ENCODE measurements at places on chromosomes 7 and 10.
A peak's percentile ranks its signal among the peaks of the same experiment; 100 is the strongest.

GRCh38 chr10:7239312-7239985, 171.4 kb downstream of the SFMBT2 start:
- DNase-seq, result no peak

DNA sequence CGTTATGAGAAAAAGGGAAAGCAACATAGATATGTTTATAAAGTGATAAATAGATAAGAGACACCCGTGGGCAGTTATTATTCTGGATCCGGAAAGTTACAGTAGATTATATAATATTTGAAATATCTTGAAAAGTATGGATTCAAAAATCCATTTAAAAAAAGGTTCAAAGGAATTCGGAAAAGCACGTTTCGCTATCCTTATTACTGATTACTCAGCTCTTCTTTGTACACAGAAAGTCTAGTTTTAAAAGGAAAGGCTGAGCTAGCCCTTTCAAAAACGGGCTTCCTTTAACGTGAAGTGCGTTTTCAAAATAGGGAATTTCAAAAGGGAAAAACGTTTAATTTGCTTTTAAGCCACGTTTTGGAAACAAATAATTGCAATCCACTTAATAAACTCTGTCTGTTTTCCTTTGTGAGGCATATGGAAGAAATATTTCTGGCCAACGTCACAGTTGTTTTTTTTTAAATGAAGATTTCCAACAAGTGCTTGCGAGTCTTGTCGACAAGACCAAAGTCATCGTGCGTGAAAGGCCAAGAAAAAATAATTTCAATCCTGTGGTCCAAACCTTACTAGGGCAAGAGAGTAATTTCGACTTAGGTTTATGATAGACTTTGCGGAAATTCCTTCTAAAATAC, 2.2 kb upstream of the SKIDA1 start:
- DNase-seq, result no peak

- no peak for DNase-seq
Measured at GRCh38 chr7:17497549-17498167, 199.2 kb downstream of the AHR start.

DNA sequence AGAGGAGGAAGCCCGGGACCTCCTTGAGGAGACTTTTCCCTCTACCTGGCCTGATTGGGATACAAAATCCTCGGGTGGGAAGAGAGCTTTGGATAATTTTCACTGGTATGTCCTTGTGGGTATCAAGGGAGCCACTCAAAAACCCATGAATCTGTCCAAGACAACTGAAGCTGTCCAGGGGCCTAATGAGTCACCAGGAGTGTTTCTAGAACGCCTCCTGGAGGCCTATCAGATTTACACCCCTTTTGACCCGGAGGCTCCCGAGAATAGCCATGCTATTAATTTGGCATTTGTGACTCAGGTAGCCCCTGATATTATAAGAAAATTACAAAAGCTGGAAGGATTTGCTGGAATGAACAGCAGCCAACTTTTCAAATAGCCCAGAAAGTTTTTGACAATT, 38.6 kb downstream of the ZNF25 start:
- DNase-seq, result no peak

GRCh38 chr10:8037941-8038894, 16.3 kb upstream of the GATA3 start:
- DNase-seq, result no peak

- no peak for DNase-seq
Measured at GRCh38 chr10:28800144-28800543, 122.8 kb downstream of the BAMBI start.

- no peak for DNase-seq
Measured at GRCh38 chr7:64879086-64879730, 23.9 kb upstream of the ZNF273 start.

DNA sequence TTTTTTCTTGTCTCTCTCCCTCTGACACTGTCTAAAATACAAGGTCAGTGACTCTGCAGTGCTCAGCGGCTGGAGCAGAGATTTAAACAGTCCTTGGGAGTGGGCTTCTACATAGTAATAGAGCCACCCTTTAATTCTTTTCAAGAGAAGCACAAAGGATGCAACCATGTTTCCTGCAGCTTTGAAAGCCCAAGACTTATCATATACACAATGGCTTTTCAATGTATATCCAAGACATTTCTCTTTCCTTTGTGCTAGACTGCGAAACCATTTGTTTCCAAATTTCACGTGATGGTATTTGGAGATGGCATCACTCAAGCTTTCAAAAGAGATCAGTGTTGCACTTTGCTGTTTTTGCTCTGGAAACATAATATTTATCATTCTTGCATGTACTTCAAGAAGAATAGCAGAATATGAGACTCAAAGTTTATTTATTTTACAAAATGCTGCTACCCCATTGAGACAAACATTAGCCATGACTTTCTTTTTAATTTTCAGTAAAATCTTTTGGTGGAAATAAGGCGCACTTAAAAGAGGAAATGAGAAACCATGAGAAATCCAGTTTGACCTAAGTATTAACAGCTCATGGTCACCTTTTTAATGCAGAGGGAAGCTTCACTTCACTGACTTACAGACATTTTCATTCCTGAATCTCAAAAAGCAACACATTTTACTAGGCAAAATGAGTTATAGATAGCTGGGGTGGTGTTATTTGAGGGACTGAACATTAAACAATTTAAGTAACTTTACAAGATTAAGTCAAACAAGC, 76.6 kb downstream of the SEMA3C start:
- no peak for DNase-seq

GRCh38 chr10:63175534-63175933, 42.4 kb downstream of the NRBF2 start:
- no peak for DNase-seq

DNA sequence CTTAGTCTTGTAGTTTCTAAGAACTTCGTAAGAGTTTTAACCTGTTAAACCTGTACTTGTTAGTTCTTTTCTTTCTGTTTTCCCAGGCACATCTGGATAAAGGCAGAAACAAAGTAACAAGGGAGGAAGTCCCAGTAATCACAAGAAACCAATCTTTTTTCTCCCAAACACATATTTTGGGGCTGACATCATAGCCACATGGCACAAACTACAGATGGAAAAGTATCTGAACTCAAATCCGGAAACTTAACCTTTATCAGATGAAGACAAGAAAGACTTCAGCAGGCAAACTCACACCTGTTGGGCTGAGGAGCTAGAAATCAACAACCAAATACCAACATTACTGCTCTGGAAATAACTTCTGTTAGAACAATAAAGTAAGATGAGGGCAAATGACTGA, 67.1 kb downstream of the CUBN start:
- no peak for DNase-seq

DNA sequence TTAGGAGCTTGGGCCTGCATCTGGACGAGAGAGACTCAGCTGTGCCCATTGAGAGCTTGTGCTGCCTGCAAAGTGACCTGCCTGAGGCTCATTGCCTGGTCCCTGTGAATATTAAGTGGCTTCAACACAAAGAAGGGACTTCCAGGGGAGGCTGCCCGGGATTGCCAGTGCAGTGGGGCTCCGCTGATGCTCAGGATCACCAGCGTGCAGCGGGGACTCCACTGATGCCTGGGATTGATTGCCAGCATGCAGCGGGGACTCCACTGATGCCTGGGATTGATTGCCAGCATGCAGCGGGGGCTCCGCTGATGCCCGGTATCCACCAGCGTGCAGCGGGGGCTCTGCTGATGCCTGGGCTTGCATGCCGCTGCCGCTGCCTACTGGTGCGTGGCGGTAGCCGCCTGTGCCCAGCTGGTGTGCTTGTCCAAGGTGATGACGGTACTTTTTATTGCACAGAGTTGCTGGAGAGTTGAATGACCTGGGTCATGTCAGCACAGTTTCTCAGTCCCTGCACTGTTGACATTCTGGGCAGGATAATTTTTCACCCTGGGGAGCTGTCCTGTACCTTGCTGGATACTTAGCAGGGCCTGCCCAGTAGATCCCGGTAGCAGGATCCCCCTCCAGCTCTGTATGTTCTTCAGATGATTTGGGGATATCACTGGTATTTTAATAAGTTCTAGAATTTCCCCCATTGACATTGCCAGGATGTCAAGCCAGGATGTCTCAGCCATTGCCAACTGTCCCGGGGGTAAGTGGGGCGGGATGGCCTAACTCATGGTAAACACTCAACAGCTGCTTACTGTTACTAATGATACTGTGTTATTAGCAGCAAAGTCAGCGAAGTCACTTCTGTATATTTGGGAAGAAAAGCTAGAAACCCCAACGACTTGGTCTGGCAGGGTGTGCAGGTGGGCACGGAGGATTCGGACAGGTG, 13.0 kb downstream of the DOCK1 start:
- no peak for DNase-seq

- DNase-seq, result no peak
Measured at GRCh38 chr7:33258491-33258951, 129.2 kb downstream of the BBS9 start.

GRCh38 chr7:157688533-157689268, 351.9 kb downstream of the DNAJB6 start:
- DNase-seq, result no peak

GRCh38 chr10:52443419-52444388, 129.6 kb downstream of the DKK1 start:
- DNase-seq, result no peak

GRCh38 chr10:93589648-93590562, 11.1 kb downstream of the RBP4 start:
- DNase-seq, result no peak

- DNase-seq, result no peak
Measured at GRCh38 chr7:51635775-51636174, 319.2 kb upstream of the COBL start.

- DNase-seq, result no peak
Measured at GRCh38 chr7:113161050-113161449, 42.7 kb upstream of the SMIM30 start.

DNA sequence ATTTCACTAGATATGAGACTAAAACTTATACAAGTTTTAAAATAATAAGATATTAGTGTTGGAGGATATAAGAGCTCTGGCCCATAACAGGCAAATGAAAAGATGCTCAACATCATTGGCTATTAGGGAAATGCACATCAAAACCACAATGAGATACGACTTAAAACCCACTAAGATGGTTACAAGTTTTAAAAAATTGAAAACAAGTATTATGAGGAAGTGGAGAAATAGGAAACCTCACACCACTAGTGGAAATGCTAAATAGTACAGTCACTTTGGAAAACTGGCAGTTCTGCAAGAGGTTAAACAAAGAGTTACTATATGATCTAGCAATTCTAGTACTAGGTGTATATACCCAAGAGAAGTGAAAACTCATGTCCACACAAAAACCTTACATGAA, 17.2 kb downstream of the PANK1 start:
- no peak for DNase-seq

DNA sequence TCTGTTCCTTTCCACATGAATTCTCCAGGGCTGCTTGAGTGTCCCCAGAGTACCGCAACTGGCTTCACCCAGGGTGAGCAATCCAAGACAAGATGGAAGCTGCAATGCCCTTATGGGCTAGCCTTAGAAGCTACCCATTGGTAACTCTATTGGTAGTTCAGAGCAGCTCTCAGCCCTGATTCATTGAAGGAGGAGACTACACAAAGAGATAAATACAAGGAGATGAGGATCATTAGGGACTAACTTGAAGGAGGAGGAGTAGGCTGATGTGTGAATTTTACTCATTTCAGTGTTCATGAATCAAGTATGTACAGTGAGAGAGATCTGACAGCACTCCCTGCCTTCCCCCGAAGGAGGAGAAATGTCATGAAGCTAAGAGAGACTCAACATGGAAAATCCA, 124.0 kb downstream of the REEP3 start:
- no peak for DNase-seq

DNA sequence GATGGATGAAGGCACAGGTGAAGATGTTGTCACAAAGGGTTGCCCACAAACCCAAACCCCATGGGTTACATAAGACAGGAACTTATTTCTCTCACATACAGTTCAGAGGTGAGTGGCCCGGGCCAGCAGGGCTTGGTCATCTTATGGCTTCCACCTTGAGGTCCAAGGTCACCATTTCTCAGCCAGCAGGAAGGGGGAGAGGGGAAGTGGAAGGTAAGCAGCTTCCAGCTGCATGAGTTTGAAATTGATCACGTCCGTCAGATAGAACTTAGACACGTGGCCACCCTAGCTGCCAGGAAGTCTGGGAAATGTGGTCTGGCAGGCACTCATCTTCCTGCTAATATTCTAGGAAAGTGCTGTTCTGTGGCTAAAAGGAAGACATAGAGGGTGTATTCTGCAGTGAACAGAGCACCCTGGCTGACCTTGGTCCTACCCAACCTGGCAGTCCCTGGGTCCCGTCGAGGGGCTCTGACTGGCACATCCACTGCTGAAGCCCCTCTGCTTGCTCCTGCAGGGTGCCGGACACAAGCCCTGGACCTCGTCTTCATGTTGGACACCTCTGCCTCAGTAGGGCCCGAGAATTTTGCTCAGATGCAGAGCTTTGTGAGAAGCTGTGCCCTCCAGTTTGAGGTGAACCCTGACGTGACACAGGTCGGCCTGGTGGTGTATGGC, 49.5 kb downstream of the VWA2 start:
- no peak for DNase-seq

DNA sequence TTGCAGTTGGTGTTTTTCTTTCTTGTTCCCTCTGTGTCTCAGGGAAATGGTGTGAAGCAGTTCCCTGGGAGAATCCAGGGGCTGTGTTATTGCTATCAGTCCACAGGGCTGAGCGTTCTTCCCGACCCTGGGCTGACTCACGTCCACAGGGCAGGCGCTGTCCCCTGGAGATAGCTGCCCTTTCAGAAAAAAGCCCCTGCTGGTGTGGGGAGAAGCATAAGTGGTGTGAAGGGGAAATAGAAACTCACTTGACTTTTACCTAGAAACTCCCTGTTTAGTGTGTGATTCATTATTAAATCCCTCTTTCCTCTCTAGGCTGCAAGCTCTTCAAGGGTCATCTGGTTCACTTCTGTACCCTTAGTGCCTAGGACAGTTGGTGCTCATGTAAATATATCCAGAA, 63.3 kb upstream of the SMNDC1 start:
- DNase-seq, result no peak

DNA sequence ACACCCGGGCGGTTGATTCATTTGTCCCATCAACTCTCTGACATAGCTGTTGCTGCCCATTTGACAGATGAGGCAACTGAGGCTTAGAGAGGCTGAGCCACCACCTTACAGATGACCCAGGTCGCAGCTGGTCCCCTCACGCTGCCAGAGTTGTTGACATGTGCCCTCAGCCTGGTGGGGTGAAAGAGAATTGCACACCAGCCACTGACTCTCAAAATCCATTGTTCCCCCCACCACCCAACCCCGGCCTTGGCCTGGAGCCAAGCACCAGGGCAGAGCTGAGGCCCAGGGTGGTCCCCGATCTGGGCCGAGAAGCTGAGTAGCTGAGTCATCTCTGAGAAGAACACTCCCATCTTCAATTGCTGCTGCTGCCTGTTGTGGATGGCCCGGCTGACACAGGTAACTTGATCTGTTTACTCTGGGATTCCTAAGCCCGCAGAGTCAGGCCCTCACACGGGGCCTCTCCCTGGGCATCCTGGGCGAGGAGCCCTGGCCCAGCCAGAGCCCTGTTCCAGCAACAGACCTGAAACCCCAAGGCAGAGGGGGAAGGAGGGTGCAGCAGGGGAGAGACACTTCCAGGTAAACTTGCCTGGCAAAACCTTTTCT, 27.5 kb downstream of the PVRIG start:
- no peak for DNase-seq

- peak; percentile 49 for DNase-seq
Measured at GRCh38 chr10:117441812-117442443, 66.7 kb upstream of the PDZD8 start.

GRCh38 chr7:150410680-150411346, 31.7 kb downstream of the ZNF775 start:
- no peak for DNase-seq

Data from ascending aorta (tissue), 2 donors.